ENCODE measurements at places on chromosomes 5 and 9. TPM values are rescaled to one million over a fixed set of nuclear protein-coding genes. Genes with fewer than 3 reads are reported as not detected.

LCN9 gene
- total RNA-seq, result not detected

GRCh38 chr9:122342323-122343050 lies 28.3 kb upstream of the PTGS1 start:
- no peak for DNase-seq

DNA sequence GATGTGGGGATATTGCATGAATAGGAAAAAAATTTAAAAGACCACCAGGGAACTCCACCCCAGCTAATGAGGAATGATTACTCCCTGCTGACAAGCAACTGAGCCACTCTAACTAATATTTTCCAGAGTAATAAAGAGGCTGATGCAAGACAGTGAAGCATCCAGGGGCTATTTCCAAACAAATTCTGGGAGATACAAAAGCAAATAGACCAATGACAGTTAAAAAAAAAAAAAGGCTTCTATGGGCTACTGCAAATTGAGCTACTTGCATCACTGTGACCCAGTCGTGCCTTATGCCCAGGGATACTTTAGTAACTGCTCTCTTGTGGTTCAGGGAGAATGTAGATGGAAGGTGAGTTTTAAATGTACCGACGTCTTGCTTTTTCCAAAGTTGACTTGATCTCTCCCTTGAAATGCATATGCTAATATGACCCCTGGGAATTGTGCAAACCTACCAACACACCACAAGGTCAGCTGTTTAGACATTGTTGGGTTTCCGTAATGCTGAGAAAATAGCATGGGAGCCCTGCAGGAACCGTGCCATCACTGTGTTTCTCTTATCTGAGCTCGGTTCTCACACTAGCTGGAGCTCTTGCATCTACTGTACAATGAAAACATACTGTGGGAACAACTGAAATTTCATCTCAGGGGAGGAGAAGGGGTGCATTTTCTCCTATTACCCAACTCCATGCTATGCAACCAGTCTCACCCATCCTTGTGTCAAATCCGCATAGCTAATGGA lies 250.6 kb upstream of the MAP3K1 start:
- no peak for DNase-seq

DNA sequence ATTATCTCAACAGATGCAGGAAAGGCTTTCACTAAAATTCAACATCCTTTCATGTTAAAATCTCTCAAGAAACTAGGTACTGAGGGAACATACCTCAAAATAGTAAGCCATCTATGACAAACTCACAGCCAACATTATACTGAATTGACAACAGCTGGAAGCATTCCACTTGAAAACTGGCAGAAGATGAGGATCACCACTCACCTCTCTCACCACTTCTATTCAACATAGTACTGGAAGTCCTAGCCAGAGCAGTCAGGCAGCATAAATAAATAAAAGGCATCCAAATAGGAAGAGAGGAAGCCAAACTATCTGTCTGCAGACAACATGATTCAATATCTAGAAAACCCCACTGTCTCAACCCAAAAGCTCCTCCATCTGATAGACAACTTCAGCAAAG lies 203.6 kb upstream of the GRAMD2B start:
- DNase-seq, result no peak

Measured in tibial nerve (tissue), 4 donors.